ENCODE measurements at places on chromosomes 5 and 9.

GRCh38 chr9:71446473-71447411 lies 321.6 kb downstream of the CEMIP2 start:
- peak; percentile 80 for DNase-seq

DNA sequence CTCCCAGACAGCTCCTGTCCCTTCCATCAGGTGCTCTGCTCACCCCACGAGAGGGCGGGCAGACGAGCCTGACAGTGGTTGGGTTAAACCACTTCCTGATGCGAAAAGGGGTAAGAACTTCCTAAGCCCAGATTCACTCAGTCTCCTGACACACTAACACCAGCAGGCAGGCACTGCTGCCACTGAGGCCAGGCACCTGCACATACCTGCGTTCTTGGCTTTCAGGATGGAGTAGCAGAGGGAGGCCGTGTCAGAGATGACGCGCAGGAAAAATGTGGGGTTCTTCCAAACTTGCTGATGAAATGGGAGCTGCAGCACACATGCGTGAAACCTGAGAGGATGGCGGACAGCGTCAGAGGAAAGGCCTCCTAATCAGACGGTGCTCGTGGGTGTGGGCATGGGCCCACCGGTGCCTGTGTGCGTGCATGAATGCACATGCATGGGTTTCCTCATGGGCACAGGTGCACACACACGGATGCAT lies 29.9 kb downstream of the SLC6A18 start:
- DNase-seq = no peak

DNA sequence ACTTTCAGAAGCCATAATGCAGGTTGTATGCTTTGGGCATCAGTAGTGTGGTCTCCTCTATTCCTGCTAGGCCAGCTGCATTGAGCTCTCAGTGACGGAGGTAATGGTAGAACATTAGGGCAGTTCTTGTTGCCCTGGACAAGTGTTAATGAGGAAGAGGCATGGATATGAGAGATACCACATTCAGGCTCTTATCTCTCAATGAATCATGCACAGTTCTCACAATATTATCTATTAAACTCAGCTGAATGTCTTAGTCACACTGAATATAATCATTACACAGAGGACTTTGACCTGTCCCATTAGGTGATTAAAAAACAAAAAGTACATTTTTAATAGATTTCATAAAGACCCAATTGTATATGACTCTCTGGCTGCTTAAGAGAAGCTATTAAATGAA lies 76.6 kb upstream of the SSBP2 start:
- DNase-seq = no peak

- DNase-seq = no peak
These were observed 342.8 kb downstream of the EBF1 start for GRCh38 chr5:158756871-158757270.

GRCh38 chr5:50958852-50959457 lies 292.5 kb downstream of the PARP8 start:
- no peak for DNase-seq

DNA sequence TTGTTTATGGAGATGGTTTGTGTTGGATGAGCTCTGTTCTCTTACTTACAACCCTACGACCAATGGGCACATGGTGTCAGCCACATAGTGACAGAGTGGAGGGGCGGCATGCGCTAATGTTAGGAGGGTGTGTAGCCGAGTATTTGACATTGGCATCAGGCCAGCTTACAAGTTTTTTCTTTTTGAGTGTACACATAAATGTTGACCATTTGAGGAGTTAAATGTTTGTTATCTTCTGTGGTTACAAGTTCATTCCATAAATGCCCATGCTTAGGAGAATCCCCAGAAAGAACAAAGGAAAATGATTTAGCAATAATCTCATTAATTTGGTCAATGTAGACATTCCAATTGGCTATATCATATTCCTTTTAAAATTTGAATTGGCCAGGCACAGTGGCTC lies 180.1 kb upstream of the ELL2 start:
- no peak for DNase-seq

DNA sequence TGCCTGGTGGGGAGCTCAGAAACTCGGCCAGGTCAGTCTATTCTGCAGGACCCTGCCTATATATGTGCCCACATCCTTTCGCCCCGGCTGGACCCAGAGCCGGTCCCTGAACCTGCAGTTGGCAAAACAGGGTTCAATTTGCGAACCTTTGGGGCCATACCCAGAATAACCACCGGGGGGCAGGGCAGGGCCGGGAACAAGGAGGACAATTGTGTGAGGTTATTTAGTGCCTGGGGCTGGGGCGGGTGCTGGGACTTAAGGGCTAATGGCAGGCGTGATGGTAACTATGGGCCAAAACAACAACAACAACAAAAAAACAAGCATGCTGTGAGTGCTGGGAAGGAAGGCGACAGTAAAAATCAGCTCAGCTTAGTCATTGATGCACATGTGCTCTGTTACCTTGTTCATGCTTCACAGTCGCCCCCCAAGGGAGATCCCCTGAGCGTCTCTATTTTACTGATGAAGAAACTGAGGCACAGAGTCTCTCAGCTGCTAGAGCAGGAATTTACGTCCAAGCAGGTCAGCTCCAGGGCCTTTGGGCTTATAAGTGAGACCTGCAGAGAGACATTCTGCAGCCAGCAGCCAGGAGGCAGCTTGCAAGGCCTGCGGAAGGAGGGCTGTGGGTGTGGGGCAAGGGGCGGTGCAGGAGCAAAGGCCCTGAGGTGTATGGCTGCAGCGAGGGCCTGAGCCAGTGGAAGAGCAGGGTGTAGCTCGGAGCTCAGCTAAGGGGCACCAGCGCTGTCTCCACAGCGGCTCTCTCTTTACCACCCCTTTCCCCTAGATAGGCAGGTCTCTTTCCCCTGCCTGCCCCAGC lies 106.0 kb downstream of the PHF2 start:
- DNase-seq = peak; percentile 63

DNA sequence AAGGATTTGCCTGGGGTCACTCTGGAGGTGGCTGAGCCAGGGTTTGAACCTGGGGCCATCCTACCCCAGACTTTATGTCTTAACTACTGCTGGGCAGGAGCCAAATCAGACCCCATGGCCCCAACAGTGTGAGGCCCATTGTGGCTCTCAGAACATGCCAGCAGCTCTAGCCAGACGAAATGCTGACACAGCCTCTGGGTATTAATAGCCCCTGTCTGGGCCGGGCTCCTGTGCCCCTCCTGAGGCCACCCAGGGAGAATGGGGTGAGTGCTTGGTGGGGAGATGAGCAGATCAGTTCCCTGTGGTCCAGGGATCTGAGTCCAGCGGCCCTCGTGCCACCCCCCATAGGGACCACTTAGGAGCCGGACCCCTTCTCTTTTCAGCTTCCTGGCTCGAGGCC lies 2.2 kb upstream of the PLPP7 start:
- DNase-seq = no peak

DNA sequence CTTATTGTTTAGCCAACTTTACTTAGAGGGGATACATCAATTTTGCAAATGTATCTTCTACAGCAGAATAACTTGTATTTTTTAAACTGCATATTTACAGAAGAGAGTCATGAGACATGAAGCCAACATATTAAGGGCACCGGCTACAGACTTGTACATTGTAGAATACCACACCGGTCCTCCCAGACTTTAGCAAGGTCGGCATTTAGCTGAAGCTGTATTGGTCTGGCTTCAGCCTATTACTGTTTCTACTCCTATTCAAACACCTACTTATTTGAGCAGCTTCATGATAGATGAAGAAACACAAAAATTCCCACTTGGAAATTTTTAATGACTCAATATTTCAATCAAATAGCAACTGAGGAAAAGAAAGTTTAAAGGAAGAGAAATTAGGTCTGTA lies 33.0 kb downstream of the NR3C1 start:
- DNase-seq = no peak

GRCh38 chr9:87873607-87874303 lies 8.9 kb upstream of the SPATA31E1 start:
- no peak for DNase-seq

DNA sequence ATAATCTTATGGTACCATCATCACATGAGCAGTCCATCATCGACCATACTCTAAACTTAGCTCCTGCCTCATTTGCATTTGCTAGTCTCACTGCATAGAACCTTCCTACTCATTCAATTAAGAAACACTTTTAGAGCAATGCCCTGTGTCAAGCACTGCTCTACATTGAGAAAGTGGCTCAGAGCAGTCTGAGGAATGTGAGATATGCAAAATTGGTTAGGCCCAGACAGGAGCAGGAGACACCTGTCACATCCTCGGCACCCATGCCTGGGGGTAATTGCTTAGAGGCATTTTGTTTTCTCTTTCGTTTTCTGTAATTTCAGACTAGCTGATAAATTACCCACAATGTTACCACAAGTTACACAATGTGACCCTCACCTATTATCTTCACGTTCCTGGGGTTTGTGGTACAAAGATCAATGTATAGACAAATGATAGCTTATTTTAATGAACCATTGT lies 4.9 kb upstream of the RARS1 start:
- DNase-seq = no peak

- no peak for DNase-seq
These were observed 740.8 kb upstream of the ZNF608 start for GRCh38 chr5:125487231-125487630.

DNA sequence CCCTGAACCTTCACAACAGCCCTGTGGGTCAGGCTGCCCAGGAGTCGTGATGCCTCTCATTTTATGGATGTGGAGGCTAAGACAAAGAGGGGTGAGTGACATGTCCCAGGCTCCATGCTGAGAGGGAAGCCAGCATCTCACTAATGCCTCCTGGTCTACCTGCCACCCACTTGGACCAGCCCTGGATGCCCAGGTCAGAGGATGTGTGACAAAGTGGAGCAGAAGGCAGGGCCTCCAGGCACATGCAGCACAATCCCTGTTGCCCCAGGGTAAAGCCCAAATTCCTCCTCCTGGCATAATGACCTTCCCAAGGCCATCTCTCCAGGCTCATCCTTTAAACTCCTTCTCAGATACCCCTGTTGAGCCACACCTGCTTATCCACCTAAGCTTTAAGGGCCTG lies 51.4 kb upstream of the XPA start:
- no peak for DNase-seq

DNA sequence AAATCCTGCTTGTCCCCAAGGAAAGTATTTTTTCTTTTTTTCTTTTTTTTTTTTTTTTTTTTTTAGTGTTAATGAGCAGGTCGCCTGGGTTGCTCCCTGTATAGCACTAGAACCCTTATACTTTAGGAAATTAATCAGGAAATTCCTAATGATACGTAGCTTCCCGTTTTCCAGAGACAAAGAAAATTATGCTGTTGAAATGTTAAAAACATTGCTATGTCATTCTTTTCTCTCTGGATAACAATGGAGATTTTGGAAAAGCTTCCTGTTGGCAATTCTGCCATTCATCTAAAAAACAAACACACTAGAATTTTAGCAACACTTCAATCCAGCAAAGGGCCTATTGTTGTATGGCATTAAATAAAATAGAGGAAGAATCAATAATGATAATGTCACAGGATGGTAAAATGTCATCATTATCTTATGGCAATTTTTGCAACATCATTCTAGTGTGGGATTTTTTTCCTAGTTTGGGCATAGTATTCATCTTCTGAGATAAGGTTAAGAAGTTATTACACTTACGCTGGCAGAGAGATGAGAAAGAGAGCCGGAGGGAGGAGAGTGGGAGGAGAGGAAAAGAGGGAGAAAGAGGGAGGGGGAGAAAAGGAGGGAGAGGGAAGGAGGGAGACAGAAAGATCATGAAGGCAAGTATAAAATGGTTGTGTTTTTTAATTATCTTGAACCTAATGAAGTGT lies 315.8 kb upstream of the PDE4D start:
- no peak for DNase-seq

DNA sequence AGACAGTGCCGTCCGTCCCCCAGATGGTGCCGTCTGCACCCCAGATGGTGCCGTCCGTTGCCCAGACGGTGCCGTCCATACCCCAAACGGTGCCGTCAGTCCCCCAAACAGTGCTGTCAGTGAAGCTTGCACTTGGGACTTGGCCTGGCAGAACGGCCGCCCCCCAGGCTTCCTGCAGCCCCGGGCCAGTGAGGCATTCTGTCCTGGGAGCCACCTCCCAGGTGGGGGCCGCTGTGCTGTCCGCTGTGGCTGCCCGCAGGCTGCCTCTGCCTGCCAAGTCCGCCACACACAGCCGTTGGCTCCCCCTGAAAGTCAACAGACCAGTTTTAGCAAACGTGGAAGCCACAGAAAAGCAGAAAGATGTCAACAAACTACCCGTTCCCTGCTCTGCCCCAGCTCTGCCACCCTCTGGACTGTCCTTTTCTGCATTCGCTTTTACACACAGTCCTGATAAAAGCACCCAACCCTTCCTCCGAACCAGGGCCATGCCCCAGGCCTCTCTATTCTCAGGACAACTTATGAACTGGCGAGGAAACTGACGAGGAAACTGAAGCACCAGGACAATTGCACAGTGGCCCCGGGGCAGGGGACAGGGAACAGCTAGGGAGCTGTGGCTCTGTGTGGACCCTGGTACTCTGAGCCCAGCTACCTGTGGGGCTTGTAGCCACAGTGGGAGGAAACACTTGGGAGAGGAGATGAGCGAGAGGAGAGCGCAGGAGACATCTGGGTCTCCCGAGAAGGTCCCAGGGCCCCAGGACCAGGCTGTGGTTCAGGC lies 39.6 kb upstream of the RXRA start:
- DNase-seq = no peak

GRCh38 chr9:33465596-33466564 lies 7.8 kb downstream of the NOL6 start:
- DNase-seq = no peak

GRCh38 chr9:82152181-82152580 lies 163.6 kb downstream of the SPATA31D1 start:
- DNase-seq = no peak

- peak; percentile 59 for DNase-seq
These were observed 12.6 kb upstream of the TCF7 start for GRCh38 chr5:134101686-134102439.

GRCh38 chr5:44665101-44665701 lies 143.5 kb upstream of the MRPS30 start:
- DNase-seq = peak; percentile 38

DNA sequence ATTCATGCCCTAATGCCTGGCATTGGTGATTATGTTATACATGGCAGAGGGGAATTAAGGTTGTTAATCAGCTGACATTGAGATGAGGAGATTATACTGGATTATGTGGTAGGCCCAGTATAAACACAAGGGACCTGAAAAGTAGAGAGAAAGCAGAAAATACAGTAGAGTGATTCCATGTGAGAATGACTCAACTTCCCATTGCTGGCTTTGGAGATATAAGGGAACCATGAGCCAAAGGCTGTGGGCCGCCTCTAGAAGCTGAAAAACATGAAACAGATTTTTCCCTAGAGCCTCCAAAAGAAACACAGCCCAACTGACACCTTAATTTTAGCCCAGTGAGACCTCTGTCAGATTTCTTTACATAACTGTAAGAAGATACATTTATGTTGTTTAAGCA lies 65.0 kb upstream of the CTXN3 start:
- DNase-seq = no peak

GRCh38 chr5:139514486-139514856 lies 31.9 kb upstream of the STING1 start:
- DNase-seq = no peak
